RCC 7860 (cell line): ENCODE measurements at places on chromosomes 7 and 10.

DNA sequence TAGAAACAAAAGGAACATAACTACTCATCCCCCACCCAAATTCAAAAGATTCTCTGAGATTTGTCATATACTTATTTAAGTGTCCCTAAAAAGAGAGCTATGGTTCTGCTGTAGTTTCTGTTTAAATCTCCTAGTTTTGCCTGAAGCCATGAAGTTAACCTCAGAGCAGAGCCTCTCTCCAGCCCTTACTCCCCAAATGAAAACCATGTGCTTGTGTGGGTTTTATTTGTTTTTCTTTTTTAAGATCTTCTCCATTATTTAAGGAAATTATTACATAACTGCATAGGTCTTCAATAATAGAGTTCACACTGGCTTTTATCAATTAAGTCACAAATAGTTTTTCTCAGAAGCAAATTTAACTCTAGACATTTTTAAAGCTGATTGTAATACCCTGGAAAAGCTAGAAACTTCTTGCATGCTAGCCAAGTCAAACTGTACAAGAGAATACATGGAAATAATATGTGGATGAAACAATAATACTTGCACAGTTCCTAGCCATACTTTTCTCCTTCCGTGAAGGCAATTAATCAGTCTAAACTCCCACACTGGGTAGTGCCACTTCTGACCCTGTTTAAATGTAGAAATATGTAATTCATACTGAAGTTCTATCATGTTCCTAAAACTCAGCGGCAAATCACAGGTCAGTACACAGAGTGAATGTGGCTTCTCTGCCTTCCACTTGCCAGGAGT is 579.7 kb downstream of the SUGCT start:
- DNase-seq: no peak

DNA sequence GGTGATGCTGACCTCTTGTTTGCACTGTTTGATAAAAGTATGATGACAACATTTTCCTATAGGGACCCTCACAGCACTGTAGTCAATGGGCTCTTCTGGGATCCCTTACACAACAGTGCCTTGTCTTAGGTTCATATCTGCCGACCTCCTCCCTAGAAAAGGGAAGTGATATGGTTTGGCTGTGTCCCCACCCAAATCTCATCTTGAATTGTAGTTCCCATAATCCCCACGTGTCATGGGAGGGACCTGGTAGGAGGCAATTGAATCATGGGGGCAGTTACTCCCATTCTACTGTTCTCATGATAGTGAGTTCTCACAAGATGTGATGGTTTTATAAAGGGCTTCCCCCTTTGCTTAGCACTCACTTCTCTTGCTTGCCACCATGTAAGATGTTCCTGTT is 23.1 kb downstream of the ZC3HAV1 start:
- no peak for DNase-seq

DNA sequence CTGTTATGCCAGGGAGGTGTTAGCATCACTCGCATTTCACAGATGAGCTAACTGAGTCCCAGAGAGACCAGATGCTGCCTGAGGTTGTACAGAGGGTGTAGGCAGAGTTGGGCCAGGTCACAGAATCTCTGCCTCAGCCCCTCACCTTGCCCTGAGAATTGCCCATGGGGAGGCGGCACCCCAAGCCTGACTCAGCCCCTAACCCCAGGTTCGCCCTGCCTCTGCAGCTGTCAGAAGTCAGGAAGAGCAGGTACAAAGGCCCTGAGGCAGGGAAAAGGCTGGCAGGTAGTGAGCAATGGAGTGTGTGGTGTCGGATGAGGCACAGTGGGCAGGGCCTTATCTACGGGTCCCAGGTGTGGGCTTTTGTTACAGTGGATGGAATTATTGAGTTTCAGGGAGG is 79.4 kb downstream of the MYL10 start:
- no peak for DNase-seq

DNA sequence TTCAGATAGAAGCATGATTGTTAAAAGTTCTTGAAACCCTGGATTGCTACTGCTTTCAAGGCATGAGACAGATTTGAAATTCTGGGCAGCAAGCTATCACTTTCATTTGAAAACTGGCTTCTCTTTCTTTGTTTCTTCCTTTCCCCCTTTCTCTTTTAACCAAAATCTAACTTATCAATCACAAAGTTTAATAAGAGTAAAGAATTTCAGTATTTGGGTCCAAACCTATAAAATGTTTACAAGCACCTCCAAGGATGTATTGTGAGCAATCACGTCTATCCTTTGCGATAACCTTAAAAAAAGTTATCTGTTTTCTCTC is 21.6 kb upstream of the RPA3 start:
- DNase-seq: no peak

DNA sequence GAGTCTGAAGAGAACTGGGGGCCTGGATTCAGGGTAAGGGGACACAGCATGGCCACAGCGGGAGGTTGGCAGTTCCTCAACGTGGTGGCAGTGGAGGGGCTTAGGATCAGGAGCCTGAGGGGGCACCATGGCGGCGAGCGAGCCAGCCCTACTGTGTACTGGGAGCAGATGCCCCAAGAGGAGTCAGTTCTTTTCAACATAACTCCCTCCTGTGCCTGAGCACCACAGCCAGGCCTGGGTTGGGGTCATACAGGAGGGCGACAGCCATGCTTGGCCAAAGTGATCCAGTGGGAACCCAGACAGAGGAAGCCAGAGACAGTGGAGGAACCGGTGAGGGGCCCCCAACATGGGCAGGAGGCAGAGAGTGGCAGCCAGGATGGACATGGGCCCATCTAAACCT is 65.8 kb downstream of the MICALL2 start:
- DNase-seq: no peak

DNA sequence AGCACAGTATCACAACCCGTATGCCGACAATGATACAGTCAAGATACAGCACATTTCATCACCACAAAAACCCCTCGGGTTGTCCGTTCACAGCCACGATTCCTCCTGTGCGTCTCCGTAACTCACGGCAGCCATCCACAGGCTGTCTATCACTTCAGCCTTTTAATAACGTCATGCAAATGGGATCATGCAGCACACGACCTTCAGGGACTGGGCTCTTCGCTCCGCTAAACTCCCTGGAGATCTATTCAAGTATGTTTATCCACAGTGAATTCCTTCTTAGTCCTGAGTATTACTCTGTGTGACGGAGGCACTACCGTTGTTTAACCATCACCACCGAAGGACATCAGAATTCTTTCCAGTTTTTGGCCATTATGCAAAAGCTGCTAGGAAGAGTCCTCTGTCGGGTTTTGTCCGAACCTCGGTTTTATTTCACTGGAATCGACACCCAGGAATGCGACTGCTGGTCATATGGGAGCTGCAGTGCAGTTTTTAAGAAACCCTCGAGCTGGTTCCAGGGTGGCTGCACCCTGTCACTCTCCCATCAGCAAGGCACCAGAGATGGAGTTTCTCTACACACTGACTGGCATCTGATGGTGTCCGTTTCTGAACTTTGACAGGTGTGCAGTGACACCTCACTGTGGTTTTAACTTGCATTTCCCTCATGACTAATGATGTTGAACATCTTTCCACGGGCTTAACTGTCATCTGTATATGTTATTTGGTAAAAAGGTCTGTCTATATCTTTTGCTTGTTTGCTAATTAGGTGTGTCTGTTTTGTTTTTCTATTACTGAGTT is 193.6 kb downstream of the MAD1L1 start:
- DNase-seq: no peak

DNA sequence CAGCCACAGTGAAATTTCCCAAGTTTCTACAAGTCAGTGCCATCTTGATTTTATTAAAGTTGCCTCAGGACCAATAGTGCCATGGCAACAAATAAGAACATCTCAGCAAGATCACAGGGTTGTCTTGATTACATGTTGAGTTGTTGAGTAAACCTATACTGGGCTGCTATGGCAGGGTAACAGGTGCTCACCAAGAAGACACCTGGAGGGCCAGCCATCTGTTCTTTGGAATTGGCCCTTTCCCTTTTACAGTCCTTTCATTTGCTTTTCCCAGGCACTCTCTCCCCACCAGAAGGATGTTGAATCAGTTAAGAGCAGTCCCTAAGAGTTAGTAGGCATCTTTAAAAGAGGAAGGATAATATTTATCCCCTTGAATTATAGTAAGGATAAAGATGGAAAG is 582.0 kb downstream of the TNS3 start:
- no peak for DNase-seq

- peak; percentile 64 for DNase-seq
Measured at GRCh38 chr7:111741811-111742240, 179.5 kb upstream of the IMMP2L start.

DNA sequence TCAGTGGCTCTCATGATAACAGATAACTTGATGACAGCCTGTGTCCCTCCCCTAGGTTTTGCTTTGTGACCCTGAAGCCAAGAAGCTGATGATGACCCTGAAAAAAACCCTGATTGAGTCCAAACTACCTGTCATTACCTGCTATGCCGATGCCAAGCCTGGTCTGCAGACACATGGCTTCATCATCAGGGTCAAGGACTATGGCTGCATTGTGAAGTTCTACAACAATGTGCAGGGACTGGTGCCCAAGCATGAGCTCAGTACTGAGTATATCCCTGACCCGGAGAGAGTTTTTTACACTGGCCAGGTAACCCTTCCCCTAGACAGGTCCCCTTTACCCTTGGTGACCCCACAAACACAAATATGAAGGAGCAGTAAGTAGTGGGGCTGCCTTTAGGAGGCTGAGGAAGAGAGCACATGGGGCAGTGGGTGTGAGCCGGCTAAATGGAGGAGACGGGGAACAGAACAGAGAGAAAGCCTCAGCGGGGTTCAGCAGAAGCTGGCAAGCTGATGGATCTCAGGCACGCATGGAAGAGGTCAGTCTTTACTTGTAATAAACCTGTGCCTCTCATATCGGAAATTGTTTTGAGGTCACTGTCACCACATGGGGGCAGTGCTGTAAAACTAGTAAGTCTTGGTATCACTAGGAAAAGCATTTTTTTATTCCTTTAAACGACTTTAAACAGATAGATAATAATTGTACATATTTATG is 20.2 kb downstream of the PDCD11 start:
- DNase-seq: peak; percentile 28

- DNase-seq: no peak
Measured at GRCh38 chr10:125838802-125839575, 15.6 kb downstream of the BCCIP start.

- DNase-seq: no peak
Measured at GRCh38 chr10:29841724-29842649, 207.2 kb upstream of the SVIL start.

- DNase-seq: no peak
Measured at GRCh38 chr7:93943816-93944540, 22.4 kb downstream of the GNG11 start.

GRCh38 chr7:101058355-101058754 is 26.9 kb upstream of the TRIM56 start:
- peak; percentile 20 for DNase-seq

- no peak for DNase-seq
Measured at GRCh38 chr7:22979251-22979650, 34.7 kb downstream of the HYCC1 start.

- no peak for DNase-seq
Measured at GRCh38 chr7:18145160-18145559, 117.5 kb upstream of the PRPS1L1 start.
